ENCODE measurements at places on chromosomes 7 and 10. TPM values are rescaled to one million over a fixed set of nuclear protein-coding genes. Genes with fewer than 3 reads are reported as not detected.

The ATRNL1 gene
- 1.0 TPM for total RNA-seq

The IFIT3 gene
- 31.8 TPM for total RNA-seq

The GPR85 gene
- 2.3 TPM for total RNA-seq

The FAM131B gene
- total RNA-seq = 0.61 TPM

The NEUROD6 gene
- total RNA-seq = not detected

The MINPP1 gene
- 22.2 TPM for total RNA-seq

The SOSTDC1 gene
- total RNA-seq = 3.8 TPM

The RNF133 gene
- 1.0 TPM for total RNA-seq

The MRLN gene
- total RNA-seq = 0.91 TPM

The ERV3-1 gene
- total RNA-seq = 29.7 TPM

The LRRC18 gene
- total RNA-seq = not detected

The SORBS1 gene
- 75.4 TPM for total RNA-seq

The CUZD1 gene
- total RNA-seq = 0.79 TPM

The CCNY gene
- total RNA-seq = 58.2 TPM

The ZNF736 gene
- 11.3 TPM for total RNA-seq

The EPO gene
- total RNA-seq = 0.20 TPM

The PRRT4 gene
- 10.5 TPM for total RNA-seq

The ADAM12 gene
- 0.46 TPM for total RNA-seq

The PBLD gene
- 4.1 TPM for total RNA-seq

The WDR37 gene
- 19.3 TPM for total RNA-seq

The POT1 gene
- total RNA-seq = 12.5 TPM

The NSUN6 gene
- total RNA-seq = 20.5 TPM

The PHKG1 gene
- 0.49 TPM for total RNA-seq

The HMX2 gene
- total RNA-seq = not detected

The FAM20C gene
- total RNA-seq = 41.3 TPM

The NOLC1 gene
- total RNA-seq = 21.4 TPM

The GPR37 gene
- total RNA-seq = 2.1 TPM

The PRKAR2B gene
- 10.5 TPM for total RNA-seq

The PDLIM1 gene
- 239 TPM for total RNA-seq

The SH2B2 gene
- total RNA-seq = 6.3 TPM

The ZNF487 gene
- total RNA-seq = 6.0 TPM

The ST7 gene
- 56.4 TPM for total RNA-seq

The KCNMA1 gene
- total RNA-seq = 19.9 TPM

The TCAF2 gene
- 5.4 TPM for total RNA-seq

The CLDN3 gene
- 21.9 TPM for total RNA-seq

The CDH23 gene
- 6.7 TPM for total RNA-seq

The KCND2 gene
- total RNA-seq = 0.31 TPM

The ZP3 gene
- 0.61 TPM for total RNA-seq

The MOGAT3 gene
- not detected for total RNA-seq

The OR6V1 gene
- not detected for total RNA-seq

The SLC26A5 gene
- total RNA-seq = 0.88 TPM

Data from upper lobe of left lung (tissue), 6 donors.